ENCODE measurements at places on chromosomes 7 and 10.

GRCh38 chr7:157271991-157272324 is 64.8 kb upstream of the DNAJB6 start:
- DNase-seq, result no peak

GRCh38 chr10:60942788-60943315 is 1.1 kb downstream of the RHOBTB1 start:
- peak; percentile 23 for DNase-seq

DNA sequence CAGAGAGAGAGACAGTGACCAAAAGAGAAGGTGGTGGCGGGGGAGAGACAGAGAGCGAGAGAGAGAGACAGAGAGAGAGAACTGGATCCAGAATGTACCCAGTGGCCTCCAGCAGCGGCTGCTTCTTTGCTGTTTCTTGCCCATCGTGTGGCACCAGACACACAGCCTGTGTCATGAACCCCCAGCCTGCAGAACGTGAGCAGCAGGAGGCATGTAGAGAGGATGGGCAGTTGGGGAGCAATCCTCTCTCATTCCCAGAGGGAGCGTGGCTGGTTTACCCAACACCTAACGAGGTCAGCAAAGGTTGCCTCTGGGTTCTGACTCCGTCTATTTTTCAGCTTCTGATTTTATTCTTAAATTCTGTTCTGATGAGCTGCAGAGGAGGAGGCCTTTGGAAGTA is 168.1 kb downstream of the ADARB2 start:
- DNase-seq, result no peak

DNA sequence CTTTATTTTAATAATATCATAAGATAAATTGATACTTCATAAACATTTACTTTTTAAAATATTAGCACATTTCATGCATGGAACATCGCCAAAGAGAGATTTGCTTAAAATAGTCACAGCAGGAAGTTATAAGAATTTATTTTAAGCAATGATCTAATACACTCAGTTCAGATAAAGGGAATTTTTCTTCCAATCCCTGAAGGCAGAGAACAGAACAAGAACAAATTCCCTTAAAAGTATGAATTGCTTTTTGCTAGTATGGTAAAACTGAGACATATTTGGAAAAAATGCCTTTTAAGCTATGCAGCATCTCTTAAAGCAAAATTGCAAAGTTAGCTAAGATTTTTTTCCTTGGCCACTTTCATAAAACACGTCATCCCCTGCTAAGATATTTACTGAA is 91.0 kb downstream of the SEMA3D start:
- no peak for DNase-seq

DNA sequence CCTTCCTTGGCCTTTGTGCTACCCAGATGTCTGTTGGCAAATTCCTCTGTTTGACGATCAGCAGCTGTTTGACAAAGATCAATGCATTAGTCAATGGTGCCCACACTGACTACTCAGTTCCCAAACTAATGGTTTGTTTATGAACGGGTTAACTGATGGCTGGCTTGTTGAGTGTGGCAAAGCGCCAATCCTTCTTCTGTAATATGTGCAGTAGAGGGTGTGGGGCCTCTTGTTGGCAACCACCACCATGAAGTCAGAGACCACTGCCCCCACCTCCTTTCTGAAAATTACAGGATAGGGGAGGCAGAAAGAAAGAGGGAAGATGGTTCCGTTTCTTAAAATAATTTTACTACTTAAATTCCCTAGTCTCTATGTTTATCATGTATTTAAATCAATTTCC is 2.6 kb upstream of the PLCE1 start:
- DNase-seq, result no peak

DNA sequence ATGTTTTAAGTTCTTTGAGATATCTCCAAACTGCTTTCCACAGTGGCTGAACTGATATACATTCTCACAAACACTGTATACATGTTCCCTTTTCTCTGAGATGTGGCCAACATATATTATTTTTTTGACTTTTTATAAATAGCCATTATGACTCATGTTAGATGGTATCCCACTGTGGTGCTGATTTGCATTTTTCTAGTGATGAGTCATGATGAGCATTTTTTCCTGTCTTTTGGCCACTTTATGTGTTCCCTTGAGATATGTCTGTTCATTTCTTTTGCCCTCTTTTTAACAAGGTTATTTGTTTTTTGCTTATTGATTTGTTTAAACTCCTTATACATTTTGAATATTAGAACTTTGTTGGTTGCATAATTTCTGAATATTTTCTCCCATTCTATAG is 1055.1 kb downstream of the NXPH1 start:
- DNase-seq, result no peak

DNA sequence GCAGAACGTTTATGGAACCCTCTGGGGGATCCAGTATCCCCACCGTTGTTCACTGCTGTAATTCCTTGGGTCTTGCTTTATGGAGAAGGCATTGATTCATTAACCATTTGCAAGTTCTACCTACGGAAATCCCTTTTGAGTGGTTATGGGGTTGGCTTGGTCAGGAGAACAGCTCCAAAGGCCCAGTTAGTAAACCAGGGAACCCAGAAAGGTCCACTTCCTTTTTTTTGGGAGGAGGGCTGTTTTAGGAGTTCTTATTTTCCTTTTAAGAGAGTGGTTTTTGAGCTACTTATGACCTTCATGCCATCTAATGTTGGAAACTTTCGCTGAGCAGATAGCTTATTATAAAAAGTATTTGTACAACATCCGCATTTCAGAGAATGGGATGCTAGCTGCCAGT is 1.3 kb downstream of the POR start:
- DNase-seq, result no peak

- DNase-seq, result no peak
Measured at GRCh38 chr7:134766779-134767519, 12.5 kb upstream of the CALD1 start.

GRCh38 chr7:66157060-66157459 is 42.4 kb downstream of the CRCP start:
- no peak for DNase-seq

- DNase-seq, result no peak
Measured at GRCh38 chr7:46949270-46949931, 632.5 kb downstream of the TNS3 start.

- no peak for DNase-seq
Measured at GRCh38 chr10:18203471-18203870, 63.2 kb downstream of the CACNB2 start.

DNA sequence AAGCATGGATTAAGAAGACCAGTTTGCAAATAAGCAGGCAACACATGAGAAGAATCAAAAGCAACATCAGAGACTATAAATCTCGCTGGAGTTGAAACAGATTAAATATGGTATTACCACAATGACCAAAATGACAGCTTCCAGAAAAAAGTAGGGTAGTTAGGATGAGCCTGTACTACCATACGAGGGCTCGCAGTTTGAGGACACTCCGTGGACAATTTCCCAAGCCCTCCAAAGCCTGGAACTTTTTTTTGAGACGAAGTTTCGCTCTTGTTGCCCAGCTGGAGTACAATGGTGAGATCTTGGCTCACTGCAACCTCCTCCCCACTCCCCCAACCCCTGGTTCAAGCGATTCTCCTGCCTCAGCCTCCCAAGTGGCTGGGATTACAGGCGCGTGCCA is 1.0 kb downstream of the LRRC17 start:
- no peak for DNase-seq

DNA sequence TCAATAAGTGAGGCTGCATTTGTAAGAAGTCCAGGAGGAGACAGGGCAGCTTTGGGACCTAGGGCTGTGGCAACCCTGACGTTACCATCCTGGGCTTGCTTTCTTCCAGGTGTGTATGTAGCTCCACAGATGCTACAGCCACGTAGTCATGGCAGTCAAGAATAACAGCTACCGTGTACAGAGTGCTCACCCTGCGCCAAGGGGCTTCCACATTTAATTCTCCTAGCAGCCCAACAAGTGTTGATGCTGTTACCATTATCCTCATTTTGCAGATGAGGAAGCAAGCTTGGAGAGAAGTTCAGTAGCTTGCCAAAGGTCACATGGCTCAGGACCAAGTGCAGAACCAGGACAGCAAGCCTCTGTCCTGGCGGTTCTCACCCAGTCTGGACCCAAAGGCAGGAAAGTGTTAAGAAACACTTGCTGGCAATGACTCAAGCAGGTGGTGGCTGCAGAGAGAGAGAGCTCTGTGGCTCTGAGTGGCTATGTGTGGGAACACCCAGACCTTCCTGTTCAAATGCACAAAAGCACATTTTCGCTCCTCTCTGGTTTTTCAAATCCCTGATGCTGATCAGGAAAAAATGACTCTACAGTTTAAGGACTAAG is 89.8 kb downstream of the CREM start:
- DNase-seq, result peak; percentile 52

DNA sequence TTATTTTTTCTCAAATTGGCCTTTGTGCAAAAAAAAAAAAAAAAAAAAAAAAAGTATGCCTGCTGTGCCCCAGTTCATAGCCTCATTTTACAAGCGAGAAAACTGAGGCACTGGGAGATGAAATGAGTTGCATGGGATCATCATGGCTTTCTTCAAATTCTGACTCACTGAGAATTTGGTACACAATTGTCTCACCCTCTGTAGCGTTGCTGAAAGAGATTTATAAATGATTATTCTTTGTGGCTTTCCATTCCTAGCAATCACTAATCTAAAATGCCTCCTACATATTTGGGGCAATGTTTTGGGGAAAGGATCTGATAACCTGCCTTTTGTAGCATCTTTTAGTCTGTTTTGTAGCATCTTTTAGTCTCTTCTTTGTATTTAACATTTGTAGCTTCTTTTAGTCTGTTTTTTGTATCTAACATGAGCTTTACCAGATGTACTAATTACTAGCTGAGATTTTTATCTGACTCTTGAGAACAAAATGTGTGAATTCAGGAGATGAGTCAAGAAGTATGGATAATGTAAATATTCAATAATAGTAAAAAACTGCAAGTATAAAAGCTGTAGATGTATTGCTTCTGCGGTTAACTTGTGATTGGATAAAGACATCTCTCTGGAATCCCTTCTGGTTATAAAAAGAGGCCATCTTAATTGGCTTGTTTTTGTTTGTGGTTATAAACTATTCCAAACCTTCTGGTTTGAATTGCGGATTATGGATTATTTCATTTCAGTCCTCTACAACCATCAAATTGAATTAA is 161.4 kb downstream of the ARID5B start:
- DNase-seq, result no peak

- no peak for DNase-seq
Measured at GRCh38 chr10:70542565-70542938, 60.0 kb downstream of the PRF1 start.

DNA sequence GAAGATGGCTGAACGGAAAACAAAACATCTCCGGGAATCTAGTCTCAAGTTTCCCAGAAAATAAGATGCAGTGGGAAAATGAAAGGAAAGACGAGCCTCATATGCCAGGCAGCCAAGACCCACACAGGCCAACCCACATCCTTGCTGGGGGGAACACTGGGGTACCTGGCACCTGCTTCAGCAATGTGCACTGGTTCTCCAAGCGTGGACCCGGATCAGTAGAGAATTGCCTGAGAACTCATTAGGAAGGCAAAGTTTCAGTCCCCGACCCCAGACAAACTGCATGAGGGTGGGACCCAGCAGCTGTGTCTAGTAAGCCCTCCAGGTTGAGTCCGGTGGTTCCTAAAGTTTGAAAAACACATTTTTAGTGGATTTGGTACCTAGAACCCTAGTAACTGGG is 18.4 kb downstream of the FAM53B start:
- DNase-seq, result no peak

GRCh38 chr7:48052748-48053147 is 17.4 kb downstream of the C7orf57 start:
- peak; percentile 32 for DNase-seq

- DNase-seq, result no peak
Measured at GRCh38 chr7:77453531-77453930, 37.4 kb upstream of the GSAP start.

DNA sequence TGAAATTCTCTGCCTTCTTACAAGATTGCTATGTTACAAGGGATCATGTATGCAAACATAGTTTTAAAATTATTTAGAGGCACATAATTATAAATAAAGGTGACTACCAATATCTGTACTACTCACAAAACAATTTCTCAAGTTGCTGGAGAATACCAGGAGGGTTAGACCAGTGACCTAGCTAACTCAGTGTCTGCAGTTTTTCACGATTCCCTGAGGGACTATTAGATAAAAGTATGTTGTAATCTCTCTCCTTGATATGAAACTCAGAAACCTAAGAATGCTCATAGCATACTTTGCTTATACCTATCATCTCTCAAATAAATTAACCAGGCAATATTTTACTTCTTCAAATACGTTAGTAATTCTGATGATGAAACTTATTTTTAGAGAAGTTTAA is 534.0 kb upstream of the ANKRD30A start:
- DNase-seq, result no peak

- no peak for DNase-seq
Measured at GRCh38 chr7:24319209-24319608, 35.2 kb downstream of the NPY start.

DNA sequence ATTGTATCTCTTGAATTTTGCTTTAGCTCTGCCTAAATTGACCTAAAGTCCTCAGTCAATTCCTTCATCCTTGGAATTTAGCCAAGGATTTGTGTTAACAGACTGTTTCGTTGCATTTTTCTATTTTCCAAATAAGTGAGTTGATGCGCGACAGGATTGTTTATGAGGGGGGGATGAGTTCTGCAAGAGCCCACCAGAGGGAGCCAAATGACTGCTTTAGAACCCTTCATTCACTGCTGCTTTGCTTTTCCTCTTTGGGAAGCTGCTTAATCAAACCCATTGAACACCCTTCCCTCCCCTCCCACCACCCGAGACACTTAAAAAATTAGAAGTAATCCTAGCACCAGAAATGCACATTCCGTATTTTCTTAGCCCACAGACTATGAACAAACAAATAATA is 33.7 kb upstream of the PTF1A start:
- peak; percentile 52 for DNase-seq

DNA sequence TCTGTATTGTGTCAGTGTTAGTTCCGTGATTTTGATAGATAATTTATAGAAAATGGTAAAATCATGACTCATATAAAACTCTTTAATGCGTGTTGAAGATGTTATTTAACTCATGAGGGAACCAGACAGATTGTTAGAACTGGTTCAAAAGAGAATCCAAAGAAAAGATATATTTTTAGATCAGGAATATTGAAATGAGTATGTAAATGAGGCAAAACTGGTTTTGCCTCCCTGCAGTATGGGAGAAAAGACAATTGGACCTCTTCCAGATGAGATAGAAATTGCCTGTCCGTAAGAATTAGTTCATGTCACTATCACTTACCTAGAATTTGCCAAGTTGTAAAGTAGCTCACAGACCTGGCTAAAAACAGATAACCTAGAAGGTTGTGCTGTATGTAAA is 17.6 kb downstream of the CDC123 start:
- DNase-seq, result no peak

DNA sequence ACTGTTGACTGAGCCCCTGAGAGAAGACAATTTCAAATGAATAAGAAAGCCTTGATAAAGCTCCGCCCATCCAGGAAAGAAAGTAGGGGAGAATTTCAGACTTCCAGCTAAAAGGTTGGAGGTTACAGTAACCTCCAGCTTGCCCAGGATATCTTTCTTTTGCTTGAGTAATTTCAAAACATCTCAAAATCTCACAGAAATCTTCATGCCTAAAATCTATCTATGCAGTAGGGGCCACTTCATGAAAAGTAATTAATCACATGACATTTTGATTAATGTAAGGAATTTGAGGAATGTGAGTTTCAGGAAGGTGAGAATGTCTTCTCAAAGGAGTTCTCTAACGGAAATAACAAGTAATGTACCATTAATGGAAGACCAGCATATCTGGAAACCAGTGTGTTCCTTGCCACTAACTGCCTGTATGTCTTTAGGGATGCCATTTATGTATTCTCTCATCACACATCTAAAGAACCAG is 24.2 kb downstream of the TRIL start:
- DNase-seq, result no peak
